SK-MEL-5 (cell line): ENCODE measurements at places on chromosomes 11 and 22.

DNA sequence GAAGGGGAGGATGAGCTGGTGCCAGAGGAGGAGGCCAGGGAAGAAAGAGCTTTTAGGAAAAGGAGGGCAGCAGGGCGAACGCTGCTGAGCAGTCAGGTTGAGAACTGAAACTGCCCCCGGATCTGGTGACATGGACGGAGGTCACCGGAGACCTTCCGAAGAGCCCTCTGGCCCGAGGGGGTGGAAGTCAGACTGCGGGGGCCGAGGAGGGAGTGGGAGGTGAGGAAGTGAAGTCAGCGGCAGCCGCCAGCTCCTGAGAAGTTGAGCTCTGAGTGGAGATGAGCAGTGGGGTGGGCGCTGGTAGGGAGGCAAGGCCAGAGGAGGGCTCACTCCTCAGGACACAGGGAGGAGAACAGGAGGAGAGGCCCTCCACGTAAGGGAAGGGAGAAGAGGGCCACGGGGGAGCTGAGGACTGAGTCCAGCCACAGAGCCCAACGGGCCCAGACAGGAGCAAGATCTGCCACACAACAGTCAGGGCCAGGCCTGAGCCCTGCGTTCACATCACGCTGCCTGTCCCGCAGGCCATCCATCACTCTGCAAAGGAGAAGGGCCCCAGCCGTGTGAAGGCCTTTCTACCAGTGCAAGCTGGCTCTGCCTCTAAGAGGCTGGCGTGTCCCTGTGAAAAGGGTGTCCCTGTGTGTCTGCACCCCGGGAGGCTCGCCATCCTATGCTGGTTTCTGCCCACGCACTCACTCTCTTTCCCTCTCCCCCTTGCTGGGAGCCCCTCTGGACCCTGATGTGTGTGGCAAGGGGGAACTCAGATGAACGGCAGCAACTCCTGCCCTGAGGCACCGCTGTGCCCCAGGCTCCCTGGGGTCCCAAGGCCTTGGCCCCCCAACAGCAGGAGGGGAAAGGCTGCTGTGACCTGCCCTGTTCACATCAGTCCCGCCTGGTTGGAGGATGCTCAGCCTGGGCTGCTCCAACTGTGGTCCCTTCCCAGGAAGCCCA, 19.0 kb upstream of the LRRC32 start:
- DNase-seq: no peak

DNA sequence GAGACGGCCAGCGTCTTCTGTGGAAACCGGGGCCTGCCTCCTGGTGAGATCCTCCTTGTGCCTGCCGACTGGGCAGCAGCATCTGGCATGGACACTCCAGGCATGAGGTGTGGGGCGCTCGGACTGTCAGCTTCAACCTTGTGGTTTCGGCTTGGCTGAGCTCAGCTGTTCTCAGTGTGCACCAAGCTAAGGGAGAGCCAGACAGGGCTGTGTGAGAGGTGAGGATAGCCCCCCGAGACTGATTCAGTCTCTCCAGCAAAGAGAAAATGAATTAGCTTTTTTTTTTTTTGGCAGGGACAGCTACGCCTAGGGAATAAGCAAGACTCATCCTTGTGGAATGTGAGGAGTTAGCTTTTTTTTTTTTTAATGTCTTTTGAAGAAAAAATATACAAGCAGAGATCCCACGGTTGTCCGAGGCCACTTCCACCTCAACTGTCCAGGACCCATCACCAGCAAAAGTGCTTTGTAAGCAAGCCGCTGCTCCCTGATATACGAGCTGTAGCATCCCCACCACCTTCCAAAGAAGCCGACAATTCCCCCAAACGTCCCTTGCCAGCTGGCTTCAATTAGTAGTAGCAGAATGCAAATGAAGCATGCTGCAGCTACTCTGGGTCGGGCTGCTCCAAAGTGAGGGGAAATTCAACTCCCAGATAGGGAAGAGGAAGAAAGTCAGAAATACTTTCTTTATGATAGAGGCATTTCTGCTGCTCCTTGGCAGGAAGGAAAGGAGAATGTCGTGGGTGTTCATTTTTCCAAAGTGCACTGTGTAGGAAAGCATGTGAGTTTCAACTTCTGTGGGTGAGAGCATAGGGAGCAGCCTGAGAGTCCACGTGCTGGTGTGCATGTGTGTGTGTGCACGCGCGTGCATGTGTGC, 9.7 kb upstream of the THY1 start:
- no peak for DNase-seq

- DNase-seq: no peak
Observed at GRCh38 chr11:57097149-57097548, 84.6 kb upstream of the LRRC55 start.

DNA sequence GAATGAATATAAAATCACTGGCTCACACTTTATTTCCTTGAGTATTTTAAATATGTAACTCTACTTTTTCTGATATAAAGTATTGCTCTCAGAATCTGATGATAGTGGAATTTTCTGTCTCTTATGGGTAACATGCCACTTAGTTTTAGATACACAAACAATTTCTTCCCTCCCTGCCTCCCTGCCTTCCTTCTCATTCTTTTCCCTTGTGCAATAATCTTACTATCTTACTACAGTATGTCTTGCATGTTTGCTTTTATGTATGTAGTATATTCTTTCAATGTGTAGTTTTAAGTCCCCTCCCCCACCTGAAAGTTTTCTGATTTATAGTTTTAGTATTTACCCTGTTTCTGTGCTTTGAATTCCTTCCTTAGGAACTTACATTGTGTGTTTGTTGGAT, 48.4 kb downstream of the INSC start:
- no peak for DNase-seq

GRCh38 chr22:22229683-22230420, 14.7 kb upstream of the VPREB1 start:
- DNase-seq: no peak

DNA sequence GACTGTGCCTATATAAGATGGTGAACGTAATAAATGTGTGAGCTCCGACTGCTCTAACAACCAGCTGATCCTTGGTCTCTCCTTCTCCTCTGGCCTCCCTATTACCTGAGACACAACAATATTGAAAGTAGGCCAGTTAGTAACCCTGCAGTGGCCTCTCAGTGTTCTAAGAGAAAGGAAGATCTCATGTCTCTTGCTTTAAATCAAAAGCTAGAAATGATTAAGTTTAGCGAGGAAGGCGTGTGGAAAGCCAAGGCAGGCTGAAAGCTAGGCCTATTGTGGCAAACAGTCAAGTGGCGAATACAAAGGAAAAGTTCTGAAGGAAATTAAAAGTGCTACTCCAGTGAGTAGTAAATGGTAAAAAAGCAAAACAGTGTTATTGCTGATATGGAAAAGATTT, 39.5 kb downstream of the HIPK3 start:
- no peak for DNase-seq

DNA sequence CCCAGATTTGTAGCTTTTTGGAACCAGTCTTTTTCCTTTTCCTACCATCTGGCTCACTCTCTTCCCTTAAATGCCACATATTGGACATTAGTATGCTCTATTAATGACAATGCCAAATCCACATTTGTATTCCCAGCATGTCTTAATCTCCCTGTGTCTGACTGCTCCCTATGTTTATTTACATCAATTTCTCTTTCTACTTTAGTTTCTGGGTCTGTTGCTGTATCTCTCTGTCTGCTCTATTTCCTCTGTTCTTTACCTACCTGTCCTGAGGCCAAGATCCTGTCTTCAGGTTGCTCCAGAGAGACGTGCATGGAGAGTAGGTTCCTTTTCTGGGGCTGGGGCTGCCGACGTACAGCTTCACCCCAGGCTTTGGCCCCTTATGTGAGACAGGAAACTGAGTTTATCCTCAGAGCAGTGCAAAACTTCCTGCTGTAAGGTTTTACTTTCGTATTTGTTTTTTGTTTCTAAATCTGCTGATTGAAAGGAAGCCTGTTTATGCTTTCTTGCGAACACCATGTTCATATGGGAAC, 25.6 kb downstream of the OR2AG2 start:
- DNase-seq: no peak

DNA sequence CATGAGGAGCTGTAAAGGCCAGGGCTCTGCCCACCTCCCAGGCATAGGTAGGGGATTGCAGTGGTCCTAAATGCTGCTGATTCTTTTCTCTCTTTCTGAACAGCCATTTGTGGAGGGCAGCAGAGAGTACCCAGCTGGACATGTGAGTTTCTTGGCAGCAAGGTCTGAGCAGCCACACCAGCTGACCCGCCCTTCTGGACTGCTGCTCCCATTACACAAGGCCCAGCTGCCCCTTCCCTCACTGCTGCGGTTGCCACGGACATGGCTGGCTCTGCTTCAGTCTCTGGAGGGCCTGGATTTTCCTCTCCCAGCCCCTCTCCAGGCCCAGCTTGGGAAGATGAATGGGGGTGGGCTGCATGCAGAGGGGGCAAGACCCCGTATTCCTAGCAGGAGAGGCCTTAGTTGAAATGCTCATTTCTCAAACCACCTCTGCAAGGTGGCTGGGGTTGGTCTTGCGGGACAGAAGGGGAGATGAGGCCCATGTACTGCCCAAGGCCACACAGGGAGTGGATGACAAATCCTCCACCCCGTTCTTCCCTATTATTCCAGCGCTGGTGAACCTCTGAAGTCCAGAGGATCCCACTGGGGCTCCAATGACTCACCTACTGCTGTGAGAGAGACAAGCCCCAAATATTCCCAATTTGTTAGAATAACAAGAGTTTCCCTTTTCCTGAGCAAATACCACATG, 4.6 kb downstream of the LGALS12 start:
- no peak for DNase-seq

DNA sequence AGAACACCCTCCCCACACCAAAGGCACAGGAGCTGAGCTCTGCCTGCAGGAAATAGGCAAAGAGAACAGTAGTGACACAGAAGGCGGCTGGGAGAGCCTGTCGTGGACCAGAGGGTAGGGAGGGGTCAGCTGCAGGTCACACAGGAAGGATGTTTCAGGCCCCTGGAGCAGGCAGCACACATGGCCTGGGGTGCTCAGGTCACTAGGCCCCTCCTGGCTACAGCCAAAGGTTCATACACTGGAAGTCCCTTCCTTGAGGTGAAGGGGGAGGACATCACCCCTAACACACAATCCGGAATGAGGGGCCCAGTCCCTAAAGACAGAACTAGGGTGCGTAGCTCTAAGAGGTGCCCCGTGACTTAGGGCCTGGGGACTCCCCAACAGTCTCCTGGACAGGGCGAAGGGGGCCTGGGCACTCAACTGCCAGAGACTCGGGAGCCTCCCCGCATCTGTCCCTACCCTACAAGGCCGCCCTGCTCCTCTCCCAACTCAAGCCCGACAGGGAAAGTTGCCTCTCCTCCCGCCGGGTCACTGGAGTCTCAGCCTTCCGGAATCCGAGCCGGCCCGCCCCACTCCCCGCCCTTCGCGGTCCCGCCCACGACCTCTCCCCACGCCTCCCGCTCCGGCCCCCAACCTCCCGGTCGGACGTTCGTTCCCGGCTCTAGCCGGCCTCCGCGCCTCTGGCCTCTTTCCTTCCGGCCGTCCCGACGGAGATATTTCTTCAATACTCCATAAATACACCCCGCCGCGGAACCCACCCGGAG, at the start of gene CYB5R2:
TSS of gene CYB5R2 (minus strand) at position 541 of the 764 bp plus-strand sequence. CDS start 675 bp downstream, outside the sequence.
- DNase-seq: no peak

- peak; percentile 42 for DNase-seq
Observed at GRCh38 chr11:27720277-27720830, 20.1 kb upstream of the BDNF start.

DNA sequence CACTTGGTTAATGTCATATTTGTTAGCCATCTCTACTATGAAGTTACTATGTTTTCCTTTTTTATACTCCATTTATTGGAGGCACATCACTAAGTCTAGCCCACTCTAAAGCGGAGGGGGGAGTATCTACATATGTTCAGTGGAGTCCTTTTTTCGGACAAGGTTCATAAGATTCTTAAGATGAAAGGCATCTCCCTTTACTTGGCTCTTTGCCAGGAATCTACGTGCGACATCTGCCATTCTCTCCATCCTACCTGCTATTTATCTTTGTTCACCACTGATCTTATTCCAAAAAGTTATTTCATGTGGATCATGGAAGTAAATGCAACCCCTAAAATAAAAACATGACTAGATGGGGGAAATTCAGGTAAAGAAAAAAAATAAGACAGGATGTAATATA, 77.4 kb upstream of the YWHAH start:
- DNase-seq: no peak

DNA sequence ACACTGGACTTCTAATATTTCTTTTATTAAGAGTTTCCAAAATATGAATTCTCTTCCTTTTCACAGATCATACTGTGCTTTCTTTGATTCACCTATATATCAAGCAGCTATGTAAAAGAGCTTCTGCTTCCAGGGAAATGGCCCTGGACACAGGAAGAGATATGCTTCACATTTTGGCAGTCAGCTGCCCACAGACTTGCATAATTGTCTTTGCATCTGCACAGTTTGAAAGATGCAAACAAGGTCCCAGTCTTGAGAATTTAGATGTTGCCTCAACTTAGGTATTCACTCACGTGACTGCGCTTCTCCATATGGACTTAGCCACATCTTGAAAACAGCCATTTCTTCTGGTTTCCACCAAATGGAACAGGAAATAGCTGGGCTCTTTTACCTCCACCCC, 92.3 kb upstream of the POU2AF2 start:
- no peak for DNase-seq

DNA sequence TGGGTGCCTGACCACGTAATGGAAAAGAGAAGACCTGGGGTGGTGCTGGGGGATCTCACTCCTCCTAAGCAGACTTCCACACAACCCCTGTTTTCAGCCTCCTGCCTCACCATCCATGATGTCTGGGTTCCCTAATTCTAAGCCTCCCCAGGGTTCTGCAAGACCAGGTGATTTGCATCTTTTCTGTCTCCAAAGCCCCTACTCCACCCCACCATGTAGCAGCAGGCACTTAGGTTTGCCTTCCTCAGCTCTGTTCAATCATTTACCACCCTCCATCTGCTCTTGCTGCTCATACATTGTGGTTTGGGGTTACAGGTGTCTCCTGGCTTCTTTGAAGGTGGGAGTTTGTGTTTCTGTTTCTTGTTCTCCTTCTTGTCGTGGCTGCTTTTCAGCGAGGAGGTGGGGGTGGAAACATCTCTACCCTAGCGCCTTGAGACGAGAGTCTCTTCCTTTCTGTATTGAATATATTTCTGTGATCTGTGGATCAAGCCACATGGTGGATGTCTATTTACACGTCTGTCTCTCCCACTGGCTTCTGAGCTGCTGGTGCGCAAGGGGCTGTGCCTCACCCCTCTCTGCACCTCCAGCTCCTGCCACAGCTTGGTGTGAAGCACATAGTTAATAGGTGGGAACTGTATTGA, 6.6 kb upstream of the SSTR3 start:
- DNase-seq: no peak

DNA sequence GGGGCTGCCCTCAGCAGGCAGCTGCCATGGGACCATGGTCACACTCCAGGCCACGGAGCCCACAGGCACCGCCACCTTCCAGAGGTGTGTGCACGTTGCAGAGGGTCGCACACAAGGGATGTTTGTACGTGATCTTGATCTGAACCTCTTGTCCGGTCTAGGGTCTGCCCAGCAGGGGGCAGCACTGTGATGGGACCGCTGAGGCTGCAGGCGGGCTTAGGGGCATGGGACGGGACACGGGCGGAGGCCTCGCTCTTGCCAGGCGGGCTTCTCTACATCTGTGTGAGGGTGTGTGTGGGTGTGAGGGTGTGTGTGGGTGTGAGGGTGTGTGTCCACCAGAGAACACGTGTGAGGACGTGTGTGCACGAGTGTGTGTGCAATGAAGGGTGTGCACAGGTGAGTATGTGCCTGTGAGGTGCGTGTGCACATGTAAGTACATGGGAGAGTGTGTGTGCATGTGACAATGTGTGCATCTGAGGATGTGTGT, 52.4 kb downstream of the CACNA1I start:
- DNase-seq: peak; percentile 75

DNA sequence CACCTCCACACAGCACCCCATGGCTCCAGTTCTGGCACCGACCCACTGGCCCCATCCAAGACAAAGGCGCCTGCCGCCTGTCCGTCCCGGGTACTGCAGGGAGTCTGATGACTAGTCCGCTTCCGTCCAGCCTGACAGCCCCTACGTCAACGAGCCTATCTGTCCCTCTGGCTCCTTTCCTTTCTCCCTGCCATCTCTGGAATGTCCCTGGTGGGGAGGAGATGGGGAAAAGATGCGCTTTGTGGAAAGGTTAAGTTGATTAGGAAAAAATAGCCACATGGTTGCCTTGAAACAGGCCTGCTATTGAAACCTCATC, 10.4 kb downstream of the PDGFB start:
- DNase-seq: peak; percentile 46
